Astrocyte of the spinal cord (primary cell): ENCODE measurements at places on chromosomes 5 and 9.

DNA sequence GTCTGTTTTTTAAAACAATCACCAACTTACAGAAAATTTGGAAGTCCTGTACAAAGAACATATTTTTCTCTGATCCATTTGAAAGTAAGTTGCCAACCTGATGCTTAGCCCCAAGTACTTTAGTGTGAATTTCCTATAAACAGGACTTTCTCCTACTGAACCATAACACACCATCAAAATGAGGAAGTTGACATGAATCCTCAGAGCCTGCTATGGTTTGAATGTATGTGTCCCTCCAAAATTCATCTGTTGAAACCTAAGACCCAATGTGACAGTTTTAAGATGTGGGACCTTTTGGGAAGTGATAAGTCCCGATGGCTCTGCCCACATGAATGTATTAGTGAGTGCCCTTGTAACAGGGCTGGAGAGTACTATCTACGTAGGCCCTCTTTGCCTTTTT is 6.4 kb upstream of the ACOT12 start:
- DNase-seq, result no peak

DNA sequence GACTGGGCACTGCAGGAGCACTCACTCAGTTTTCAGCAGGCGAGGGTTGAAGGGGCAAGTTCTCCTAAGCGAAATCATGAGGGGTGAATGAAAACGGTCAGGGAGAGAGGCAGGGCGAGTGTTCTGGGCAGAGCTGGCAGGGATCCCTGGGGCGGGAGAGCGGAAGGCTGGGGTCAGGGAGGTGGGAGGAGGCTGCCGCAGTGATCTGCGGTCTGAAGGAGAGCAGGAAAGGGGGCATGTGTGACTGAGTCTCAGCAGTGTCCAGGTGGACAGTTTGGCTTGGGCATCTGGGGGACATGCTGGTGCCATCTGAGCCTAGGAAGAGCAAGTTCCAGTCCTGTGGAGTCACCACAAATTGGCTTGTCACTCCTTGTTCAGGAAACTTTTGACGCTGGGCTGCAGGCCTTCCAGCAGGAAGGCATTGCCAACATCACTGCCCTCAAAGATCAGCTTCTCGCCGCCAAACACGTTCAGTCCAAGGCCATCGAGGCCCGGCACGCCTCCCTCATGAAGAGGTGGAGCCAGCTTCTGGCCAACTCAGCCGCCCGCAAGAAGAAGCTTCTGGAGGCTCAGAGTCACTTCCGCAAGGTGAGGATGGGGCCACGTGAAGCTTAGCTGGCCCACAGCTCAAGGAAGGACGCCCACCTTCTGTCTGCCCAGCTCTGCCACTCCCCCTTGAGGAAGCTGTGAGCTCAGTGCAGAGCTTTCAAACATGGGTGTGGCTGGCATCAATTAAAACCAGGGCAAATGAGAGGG is 31.1 kb downstream of the DYNC2I2 start:
- no peak for DNase-seq

- peak; percentile 68 for DNase-seq
These were observed 189.1 kb upstream of the CCNG1 start for GRCh38 chr5:163248333-163248732.

- DNase-seq, result no peak
These were observed 131.9 kb upstream of the LPCAT1 start for GRCh38 chr5:1655496-1656270.

DNA sequence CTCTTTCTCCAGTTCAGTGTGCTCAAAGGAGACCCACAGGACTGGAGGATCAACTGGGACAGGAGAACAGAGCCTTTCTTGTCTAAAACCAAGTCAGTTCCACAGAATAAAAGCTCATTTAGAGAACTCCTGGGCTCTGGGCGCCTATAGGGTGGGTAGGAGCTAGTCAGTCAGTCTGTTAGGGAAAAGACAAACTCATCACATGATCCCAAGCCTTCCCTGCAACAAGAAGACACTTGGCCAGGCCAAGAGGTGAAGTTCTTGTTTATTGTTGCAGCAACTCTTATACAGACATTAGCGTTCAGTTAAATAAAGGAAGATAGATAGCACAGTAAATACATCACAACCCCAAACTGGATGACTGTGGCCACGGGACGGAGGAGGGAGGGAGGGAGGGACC is 102.3 kb downstream of the ENTREP1 start:
- no peak for DNase-seq

- no peak for DNase-seq
These were observed 410 bp downstream of the GLIPR2 start for GRCh38 chr9:36136894-36137391.

DNA sequence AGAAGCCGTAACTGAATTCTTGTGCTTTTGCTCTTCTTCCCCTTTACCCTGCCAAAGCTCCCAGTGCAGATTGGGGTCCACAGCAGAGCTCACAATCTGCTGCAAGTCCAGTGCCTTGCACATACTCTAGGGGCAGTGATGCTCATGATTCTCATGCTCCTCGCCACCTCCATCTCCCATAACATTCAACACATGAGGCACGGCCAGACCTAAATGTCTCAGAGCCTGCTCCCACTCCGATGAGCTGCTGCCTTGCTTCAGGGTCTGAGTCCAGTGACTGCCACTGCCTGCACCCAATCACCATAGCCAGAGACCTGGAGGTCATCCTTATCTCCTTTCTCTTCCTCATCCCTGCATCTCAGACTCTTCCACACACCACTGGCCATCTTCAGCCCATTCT is 10.5 kb downstream of the CSF1R start:
- no peak for DNase-seq

DNA sequence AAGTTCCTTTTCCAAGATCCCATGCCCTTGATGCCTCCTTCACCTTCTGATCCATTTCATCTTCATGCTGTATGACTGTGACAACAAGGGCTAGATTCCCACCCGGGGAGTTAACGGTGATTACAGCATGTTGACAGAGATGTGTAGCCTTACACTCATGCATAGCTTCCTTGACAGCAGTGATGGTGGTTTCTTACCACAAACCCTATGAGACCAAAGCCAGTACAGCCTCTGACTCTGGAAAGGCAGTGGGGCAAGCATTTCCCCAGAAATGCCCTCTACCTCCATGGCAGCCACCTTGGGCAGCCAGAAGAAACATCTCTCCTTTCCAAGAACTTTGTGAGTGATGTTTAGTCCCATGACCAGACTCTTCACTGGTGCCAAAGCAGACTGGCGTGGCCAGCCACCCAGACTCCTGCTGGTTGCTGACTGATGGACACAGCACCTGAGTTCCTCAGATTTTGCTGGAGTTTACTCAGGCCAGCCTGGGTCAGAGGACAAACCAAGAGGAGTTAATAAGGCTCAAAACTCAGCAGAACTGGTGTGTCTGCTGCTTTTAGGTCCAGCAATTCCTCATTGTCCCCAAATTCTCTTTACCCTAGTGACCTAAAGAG is 199.7 kb upstream of the SLC27A6 start:
- DNase-seq, result no peak

DNA sequence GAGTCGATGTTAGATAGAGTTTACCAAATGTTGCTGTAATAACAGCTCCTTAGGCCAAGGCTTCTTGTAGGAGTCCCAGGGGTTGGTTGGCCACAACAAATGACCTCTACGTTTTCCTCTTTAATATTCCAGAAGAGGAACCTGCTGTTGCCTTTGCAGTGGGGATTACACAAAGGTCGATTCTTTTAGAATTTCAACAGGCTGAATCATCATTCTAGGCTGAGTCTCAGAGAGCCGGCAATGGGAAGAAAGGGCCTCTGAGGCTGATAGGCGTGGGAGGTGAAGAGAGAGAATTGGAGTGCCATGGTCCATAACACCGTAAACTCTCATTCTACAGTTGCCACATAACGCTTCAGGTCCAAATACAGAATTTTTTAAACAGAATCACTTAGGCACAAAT is 405.9 kb upstream of the DAP start:
- peak; percentile 26 for DNase-seq

- no peak for DNase-seq
These were observed 753.3 kb upstream of the ZNF608 start for GRCh38 chr5:125499636-125500332.
